Stimulated activated CD8-positive, alpha-beta memory T cell treated with anti-CD3 and anti-CD28 coated beads, Interleukin-7, amount 100 ng/mL, for 1 hour (primary cell): ENCODE measurements at places on chromosomes 11 and 22.

GRCh38 chr11:17734418-17734911, at the start of gene KCNC1:
TSS of gene KCNC1 (plus strand) at chr11:17734781. CDS start at chr11:17736003, 1,222 bp downstream.
- DNase-seq: no peak

DNA sequence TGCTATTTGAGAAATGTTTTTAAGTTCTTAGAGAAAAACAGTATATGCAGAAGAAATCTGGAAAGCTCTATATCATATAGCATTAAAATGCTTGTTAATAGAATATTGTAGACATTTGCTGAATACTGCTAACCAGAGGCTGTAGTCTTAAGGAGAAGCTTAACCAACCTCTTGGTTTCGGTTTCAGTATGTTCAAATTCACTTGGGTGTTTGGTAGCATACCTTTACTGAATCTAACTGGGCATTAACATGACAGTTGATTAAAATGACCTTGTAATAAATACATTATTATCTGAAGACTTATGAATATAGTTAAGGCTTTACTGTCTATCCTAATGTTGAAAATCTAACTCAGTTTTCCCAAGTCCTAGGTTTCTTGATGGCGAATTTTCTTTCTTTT, 5.4 kb downstream of the PCF11 start:
- DNase-seq: no peak

GRCh38 chr11:57709802-57710367, 2.1 kb downstream of the MED19 start:
- no peak for DNase-seq

- no peak for DNase-seq
These were observed 117.7 kb downstream of the WT1 start for GRCh38 chr11:32317643-32318042.
